Effector memory CD4-positive, alpha-beta T cell (primary cell): ENCODE measurements at places on chromosomes 2 and 18.
A peak's percentile ranks its signal among the peaks of the same experiment; 100 is the strongest.

DNA sequence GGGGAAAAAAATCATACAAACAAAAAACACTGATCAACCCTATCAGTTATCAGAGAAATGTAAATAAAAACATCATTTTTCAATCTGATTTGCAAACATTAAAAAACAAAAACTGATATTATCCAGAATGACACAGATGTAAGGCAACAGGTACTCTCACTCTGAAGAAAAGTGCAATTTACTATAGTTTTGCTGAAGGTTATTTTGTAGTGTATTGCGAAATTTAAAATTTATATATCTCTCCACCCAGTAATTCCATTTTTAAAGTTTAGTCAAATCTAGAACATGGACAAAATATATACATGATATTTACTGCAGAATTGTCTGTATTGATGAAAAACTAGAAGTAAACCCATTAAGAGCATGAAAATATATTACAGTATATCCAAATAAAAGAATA is 79.8 kb downstream of the TRAPPC8 start:
- DNase-seq = no peak

DNA sequence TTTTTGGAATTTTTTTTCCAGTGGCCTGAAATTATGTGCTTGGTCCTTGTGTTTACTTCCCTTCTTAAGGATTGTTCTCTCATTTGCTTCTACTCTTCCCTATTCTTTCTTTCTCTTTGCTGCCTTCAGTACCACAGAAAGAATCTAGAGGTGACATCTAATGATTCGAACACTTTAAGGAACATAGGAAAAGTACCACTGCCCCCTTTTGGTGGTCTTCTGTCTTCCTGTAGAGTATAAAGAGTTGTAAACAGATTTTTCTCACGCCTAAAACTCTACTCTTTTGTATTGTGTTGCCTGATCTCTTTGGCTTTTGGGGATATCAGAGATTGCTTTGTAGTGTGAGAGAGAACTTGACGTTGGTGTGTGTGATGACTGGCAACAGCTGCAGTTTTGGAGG is 7.0 kb upstream of the SCTR start:
- DNase-seq = no peak

DNA sequence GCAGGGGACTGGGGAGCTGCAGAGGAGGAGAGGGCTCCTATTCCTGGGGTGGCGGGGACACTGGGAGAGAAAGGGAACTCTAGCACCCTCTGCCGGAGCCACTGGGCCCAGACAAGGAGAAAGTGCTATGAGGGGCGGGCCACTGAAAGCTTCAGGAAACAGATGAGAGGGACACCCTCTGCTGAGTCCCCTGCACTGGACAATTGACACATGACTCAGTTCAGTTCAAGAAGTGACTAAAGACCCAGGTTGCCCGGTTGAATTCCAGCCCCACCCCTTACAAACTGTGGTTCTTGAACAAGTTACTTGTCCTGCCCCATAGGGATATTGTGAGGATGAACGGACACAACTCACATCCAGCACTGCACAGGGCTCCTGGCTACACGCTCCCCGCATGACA is 5.0 kb downstream of the RUFY4 start:
- DNase-seq = no peak

- DNase-seq = no peak
Observed at GRCh38 chr2:60000686-60001085, 552.8 kb downstream of the BCL11A start.

DNA sequence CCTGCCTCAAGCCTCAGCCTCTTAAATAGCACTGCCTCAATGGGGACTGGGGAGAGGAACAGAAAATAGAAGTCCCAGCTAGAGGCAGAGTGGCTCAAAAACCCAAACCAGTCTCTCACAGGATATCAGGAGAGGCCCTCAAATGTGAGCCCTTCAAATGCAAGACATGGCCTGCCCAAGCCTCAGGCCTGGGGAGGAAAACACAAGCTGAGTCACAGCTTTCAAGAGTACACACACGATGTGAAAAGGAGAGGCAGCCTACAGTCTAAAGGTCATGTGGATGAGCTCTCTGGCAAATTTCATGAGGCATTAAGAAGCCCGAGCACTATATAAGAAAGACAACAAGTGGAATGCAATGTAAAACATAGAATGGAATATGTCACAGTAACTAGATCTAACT is 316.6 kb upstream of the MEX3C start:
- DNase-seq = no peak

- DNase-seq = no peak
Observed at GRCh38 chr2:128623776-128624761, 305.4 kb upstream of the HS6ST1 start.

GRCh38 chr2:165448406-165448805 is 21.1 kb upstream of the CSRNP3 start:
- no peak for DNase-seq

DNA sequence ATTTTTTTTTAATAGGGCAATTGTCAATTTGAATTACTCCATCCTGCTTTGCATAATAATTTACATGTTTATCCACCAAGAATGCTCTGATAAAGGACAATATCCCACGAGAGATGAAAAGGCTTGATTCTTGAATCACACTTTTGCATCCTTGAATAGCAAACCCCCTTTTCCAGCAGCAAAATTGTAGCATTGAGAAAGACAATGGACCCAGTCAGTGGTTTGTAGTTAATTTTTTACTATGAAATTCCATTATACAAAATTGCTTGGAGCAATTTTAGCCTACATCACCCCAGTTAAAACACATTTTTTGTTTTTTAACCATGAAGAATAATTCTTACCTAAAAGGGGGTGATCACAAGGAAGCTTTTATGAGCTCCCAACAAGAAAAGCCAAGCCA is 255.1 kb downstream of the RND3 start:
- no peak for DNase-seq

DNA sequence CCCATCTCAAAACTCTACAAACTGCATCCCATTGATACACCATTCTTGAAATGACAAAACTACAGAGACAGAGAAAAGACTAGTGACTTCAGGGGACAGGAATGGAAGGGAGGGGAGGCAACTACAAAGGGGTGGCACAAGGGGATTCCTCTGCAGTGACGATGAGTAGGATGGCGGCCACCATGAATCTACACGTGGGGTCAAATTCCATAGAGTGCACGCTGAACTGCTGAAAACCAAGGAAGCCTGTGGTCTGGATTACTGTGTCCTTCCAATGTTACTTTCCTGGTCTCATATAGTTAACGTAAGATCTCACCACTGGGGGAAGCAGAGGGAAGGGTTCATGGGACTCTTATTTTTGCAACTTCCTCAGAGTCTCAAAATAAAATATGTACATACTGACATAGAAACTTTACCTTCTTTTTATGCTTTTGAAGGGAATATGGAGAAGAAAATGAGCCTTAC is 23.6 kb downstream of the COX7A2L start:
- DNase-seq = no peak

DNA sequence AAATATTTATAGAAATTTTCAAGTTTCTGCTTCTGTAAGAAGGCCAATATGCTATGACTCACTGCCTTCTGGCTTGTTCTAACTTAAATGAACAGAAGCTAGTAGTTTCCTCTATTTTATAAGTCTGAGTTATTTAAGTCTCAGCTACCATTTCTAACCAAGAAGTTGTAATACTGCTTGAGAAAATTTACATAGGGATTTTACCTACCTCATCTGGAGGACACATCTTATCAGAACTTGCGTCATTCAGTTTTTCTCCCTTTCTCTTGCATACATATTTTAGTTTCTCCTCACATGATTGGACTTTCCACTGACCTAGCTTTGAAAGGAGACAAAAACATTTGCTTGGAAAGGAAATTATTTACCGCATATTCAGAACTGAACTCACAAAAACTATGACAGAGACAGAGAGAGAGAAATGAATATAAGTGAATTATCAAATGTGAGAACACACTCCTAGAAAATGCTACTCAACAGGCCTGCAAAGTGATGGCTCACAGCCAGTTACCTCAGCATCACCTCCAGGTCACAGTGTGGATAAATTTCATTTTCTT is 81.1 kb upstream of the CD302 start:
- no peak for DNase-seq

- DNase-seq = no peak
Observed at GRCh38 chr18:59957957-59958356, 58.2 kb downstream of the PMAIP1 start.

DNA sequence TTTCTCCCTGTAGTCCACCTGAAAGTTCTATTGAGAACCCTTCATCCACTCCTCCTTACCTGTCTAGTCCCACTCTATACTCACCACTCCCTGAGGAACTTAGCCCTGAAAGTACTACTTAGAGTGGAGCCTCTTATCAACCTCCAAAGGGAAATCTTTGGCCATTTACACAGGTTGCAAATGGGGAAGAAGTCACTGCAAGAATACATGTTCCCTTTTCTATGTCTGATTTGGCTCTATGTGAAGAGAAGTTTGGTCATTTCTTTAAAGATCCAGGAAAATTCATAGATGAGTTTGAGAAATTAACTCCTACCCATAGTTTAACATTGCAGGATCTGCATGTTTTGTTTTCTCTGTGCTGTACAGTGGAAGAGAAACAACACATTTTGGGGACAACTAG is 22.9 kb upstream of the MGAT4A start:
- no peak for DNase-seq

GRCh38 chr18:8212896-8213780 is 396.1 kb upstream of the RAB12 start:
- no peak for DNase-seq

GRCh38 chr18:59954241-59954640 is 54.4 kb downstream of the PMAIP1 start:
- DNase-seq = no peak

DNA sequence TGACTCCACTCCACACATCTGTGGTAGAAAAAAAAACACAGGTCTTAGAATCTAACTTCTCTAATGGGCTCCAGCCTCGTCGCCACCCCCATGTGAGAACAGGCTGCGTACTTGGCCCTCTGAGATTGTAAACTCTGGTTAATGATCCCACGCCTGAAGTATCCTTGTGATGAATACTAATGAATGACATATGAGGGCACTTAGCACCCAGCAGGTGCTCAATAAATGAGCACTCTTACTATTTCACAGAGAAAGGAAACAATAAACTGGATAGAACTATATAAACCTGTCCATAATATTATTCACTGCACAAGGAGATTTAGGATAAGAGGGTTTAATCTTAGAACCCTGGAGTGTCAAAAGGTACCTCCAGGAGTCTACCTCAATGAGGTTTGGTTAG is 310.1 kb upstream of the HNRNPA3 start:
- no peak for DNase-seq

GRCh38 chr18:2958819-2959298 is 54.1 kb downstream of the LPIN2 start:
- no peak for DNase-seq

DNA sequence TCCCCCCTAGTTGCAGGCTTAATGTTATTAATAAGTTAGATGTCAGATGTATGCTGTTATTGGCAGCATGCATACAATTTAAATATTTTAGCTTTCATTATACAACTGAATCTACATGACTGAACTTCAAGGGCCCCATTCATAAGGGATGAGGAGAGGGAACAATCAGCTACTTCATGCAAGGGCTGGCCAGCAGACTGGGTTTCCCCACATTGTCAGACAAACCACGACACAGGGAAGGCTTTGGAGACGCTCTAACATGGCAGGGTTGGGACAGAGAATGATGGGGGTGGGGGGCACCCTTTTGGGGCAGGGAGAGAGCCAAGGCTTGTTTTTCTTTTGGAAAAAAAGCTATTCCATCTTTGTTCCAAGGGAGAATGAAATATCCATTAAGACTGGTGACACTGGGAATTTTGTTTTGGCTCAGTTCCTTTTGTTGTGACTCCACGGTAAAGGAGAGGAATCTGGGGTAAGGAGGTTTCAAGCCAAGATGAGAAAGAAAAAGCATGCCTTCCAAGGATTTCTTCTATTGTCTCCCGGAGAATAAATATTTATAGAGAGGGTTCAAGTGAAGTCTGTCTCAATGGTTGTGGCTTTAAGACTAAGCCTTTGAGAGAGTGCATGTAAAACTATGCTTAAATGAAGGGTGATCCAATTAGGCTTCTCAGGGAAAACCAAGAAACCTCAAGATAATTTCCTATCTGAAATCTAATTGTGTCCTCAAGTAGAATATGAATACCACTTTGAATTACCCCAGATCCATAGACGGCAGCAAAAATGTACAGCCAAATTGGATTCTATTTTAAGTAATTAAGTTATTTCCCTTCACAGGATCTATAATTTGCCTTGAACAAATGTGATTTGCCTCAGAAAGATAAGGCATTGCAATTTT is 5.4 kb downstream of the CXCR4 start:
- no peak for DNase-seq

- no peak for DNase-seq
Observed at GRCh38 chr18:37570336-37570930, 4.8 kb upstream of the CELF4 start.

- DNase-seq = no peak
Observed at GRCh38 chr2:159880729-159881128, 82.7 kb upstream of the CD302 start.

DNA sequence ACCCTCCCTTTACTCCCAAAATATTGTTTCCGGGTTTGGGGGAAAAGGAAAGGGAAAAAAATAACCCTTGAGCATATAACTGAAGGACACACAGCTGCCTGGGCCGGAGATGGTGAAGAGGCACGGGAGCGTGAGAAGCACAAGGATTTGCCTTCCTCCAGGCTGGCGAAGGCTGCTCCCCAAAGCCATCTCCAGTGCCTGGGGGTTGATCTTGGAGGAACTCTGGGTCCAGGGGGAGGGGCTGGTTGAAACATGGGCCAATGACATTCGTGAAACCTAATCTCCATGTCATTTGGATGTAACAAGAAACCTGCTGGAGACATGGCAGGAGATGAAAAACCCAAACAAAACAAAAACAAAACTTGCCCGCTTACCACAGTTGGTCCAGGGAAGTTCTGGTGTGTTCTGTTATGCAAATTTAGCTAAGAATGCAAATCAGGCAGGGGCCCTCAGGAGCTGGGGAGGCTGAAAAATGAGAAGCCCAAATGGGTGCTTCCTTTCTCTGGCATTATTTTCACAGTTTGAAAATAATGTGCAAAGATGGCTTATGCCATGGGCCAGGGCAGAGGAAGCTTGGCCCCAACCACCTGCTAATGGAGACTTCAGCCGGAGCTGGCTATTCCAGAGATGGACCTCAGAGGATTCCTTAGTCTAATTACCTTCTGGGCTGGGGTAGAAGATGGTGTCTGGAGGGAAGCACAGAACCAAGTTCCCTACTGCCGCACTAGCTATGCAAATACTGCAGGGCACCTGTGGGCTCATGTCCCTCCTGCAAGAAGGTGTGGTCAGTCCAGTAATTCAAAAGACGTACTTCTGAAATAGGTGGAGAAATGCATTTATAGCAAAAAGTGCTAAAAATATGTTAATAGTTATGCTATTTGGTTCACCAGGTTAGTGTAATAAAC is 180.9 kb downstream of the BCL2 start:
- DNase-seq = no peak

GRCh38 chr2:55010149-55010591 is 40.1 kb downstream of the RTN4 start:
- DNase-seq = peak; percentile 38

DNA sequence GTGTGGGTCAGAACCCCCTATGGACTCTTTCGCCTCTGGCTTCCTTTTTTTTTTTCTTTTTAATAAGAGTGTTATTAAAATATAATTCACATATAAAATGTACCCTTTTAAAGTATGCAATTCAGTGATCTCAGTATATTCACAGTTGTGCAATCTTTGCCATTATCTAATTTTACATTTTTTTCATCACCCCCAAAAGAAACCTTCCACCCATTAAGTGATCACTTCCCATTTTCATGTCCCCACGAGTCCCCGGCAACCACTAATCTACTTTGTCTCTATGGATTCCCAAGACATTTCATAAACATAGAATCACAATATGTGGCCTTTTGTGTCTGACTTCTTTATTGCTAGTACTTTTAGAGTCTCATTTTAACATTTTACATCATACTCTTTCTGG is 38.7 kb upstream of the ANXA4 start:
- no peak for DNase-seq
